Right renal cortex interstitium (tissue), 3 donors: ENCODE measurements at places on chromosomes 12 and 14.

DNA sequence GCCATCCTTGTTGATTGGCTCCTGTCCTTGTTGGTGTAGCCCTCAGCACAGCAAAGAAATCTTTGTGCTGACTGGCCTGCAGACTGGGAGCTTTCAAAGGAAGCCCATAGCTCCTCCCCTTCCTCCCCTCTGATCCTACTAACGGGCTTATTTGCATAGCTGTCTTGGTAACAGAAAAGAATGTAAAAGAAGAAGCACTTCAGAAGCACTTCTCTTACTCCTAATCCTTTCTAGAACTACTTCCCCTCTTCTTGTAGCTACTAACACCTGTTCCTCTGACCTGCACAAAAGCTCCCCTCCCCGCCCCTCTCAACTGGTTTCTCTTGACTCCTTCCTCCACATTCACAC, 14.3 kb upstream of the RIC8B start:
- DNase-seq = no peak

- no peak for DNase-seq
These were observed 257.5 kb upstream of the HMGA2 start for GRCh38 chr12:65566751-65567150.

- no peak for DNase-seq
These were observed 663 bp downstream of the ANKRD33 start for GRCh38 chr12:51888316-51889215.

DNA sequence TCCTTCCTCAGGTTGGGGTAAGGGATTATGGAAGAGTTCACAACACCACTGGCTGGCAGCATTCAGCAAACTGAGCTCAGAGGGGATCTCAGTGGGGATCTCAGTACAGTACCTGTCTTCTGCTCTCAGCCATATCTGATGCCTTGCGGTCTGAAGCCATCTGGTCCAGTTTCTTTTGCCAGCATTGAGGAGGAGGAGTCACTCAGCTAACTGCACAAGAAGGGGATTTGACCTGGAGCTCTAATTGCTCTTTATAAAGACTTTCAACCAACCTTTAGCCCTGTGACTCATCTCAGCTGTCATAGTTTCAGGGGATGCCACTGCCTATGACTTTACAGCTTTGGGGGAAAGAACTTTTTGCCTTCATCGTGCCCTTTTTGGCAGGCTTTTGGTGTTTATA, 44.9 kb downstream of the JKAMP start:
- DNase-seq = no peak

GRCh38 chr12:54975272-54975671, 9.3 kb downstream of the TESPA1 start:
- DNase-seq = no peak

GRCh38 chr14:103657471-103657870, 28.5 kb downstream of the KLC1 start:
- no peak for DNase-seq

DNA sequence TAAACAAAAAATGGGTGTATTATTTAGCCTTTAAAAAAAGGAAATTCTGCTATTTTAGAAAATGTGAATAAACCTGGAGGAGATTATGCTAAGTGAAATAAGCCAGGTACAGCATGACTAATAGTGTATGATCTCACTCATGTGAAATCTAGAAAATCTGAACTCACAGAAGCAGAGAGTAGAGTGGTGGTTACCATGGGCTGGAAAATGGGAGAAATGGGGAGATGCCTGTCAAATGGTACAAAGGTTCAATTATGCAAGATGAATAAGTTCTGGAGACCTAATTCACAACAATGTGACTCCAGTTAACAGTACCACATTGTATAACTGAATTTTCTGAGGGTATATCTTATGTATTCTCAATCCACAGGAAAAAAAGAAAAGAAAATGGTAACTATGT, 17.4 kb upstream of the LEMD3 start:
- DNase-seq = no peak

DNA sequence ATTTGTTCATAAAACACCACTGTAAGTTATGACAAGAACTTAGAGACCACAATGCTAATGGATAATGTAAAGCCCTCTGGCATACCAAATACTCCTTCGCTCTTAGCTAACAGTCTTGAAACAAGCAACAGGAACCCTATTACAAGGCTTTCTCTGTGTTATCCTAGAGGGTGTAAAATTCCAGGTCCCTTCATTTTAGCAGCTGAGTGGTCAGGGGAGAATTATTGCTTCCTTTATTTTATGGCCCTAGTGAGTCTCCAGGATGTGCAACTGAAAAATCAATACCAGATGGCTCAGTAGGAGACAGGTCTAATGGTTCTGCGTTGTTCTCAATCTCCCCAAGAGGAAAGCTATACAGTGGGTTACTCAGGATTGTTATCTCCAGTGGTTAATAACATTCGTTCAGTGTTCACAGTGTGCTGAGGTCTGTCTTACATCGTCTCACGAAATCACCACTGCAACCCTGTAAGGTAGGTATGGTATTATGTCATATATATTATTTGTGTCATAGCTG, 172.7 kb upstream of the CNOT2 start:
- no peak for DNase-seq

GRCh38 chr12:56829908-56830307, 66.8 kb downstream of the HSD17B6 start:
- no peak for DNase-seq

DNA sequence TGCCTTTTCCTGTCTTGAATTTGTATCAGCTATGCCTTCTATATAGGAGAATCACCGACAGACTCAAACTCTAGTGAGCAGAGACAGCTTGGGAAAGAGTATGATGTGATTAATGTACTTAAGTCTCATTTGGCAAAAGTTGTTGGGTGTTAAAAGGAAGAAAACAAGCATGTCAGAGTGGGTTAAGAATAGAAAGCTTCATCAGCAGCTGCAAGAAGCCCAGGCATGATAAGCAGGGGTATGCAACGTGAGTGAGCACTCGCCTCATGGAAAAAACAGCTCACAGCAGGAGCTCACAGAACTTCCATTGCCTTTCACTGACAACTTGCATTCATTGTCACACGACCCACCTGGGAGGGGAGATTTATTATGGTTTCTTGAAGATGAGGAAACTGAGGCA, 35.9 kb upstream of the WNK1 start:
- no peak for DNase-seq

DNA sequence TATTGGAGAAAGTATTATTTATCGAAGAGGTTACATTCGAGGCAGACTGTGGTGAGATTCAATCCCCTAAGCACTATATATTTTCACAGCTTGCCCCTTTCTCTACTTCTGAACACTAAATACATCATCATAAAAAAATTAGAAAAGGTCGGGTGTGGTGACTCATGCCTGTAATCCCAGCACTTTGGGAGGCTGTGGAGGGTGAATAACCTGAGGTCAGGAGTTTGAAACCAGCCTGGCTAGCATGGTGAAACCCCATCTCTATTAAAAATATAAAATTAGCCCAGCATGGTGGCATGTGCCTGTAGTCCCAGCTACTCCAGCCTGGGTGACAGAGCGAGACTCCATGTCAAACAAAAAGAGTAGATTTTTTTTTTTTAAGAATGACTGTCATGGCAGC, 70.6 kb upstream of the MYF6 start:
- no peak for DNase-seq

GRCh38 chr12:45231515-45232145, 15.7 kb downstream of the ANO6 start:
- no peak for DNase-seq

- DNase-seq = no peak
These were observed 39.2 kb upstream of the KRR1 start for GRCh38 chr12:75550401-75551240.

- no peak for DNase-seq
These were observed 105.4 kb upstream of the NOS1 start for GRCh38 chr12:117466677-117467362.

DNA sequence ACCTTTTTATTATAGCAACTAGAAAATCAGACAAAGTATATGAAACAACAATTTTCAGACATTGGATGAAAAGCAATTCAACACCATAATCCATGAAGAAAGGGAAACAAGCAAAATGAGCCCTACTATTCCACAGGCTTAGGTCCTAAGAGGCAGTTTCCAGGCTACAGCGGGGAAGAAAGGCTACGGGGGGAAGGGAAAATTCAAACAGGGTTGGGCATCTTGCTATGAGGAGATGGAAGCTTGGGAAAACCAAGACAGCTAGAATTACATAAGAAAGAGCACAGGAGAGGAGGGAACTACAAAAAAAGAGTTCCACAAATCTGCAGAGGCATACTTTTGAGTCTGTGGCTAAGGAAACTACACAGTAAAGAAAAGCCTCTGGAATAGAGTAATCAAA, 356.0 kb upstream of the CLEC14A start:
- DNase-seq = no peak

GRCh38 chr12:41310367-41310766, 122.2 kb downstream of the PDZRN4 start:
- DNase-seq = no peak

DNA sequence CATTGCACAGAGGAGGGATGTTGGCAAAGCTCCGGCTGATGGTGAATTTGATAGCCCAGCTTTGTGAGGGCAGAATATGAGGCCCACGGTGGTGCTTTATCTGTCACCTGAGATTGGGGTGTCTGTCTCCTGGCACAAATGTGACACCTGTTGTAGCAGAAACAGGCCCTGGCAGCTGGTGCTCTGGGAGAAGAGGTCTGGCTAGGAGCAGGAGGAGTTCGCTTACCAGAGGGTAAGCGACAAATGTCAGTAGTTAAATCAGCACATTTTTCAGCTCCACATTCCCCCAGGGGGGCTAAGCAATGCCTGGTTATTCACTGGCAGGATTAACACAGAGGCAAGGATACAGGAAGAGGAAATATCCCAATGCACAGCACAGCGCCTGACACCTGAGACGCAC, 71.1 kb downstream of the B4GALNT3 start:
- DNase-seq = no peak

GRCh38 chr12:15684896-15685658, 104.1 kb downstream of the EPS8 start:
- DNase-seq = no peak

- DNase-seq = no peak
These were observed 16.2 kb downstream of the LRRC9 start for GRCh38 chr14:59936145-59936544.

GRCh38 chr14:34277191-34277590, 184.8 kb downstream of the SPTSSA start:
- no peak for DNase-seq

DNA sequence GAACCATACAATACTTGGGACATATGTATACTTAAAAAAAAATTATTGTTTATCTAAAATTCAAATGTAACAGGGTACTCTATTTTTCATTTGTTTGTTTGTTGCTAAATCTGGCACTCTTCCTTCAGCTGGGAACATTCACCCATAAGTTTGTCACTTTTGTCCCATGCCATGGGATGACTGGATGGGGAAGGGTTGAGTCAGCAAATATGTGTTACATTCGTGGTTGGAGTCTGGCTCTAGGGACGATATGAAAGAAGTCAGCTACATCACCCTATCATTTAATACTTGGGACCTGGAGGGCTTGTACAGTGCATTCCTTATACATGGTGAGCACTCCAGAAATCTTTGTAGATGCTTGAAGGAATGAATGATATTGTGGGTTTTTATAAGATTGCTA, 131.3 kb downstream of the IPO8 start:
- DNase-seq = no peak

GRCh38 chr14:83744891-83745290, 1785.1 kb upstream of the FLRT2 start:
- no peak for DNase-seq

- DNase-seq = no peak
These were observed 556 bp downstream of the PHETA1 start for GRCh38 chr12:111368291-111368787.
